Inflammatory macrophage treated with lipopolysaccharide for 1 hour (primary cell): ENCODE measurements at places on chromosomes 13 and 19.

DNA sequence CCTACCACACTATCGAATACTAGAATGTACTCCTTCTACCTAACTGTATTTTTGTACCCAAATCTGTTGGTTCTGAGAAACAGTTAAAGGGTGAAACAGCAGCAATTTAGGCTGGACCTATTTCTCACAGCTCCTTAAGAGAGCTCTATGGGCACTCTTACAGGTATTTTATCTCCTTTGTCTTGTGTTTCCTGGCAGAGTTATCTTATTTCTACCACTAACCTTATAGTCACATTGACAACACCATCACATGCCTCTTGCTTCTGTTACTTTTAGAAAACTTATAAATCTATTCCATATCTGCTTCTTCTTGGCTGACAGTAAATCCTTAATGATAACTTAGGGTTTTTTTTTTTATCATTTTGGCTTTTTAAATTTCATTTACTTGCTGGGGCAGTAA, 130.7 kb downstream of the MYO16 start:
- DNase-seq = no peak

DNA sequence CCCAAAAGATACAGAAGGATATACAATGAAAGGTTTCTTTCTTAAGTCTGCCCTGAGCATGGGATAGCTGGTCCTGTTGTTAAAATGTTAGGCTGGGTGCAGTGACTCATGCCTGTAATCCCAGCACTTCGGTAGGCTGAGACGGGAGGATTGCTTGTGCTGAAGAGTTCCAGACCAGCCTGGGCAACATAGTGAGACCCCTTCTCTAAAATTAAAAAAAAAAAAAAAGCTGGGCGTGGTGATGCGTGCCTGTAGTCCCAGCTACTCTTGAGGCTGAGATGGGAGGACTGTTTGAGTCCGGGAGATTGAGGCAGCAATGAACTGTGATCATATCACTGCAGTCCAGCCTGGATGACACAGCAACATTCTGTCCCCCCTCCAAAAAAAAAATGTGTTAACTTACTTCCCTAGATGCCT, 52.5 kb upstream of the SHKBP1 start:
- DNase-seq = no peak

- DNase-seq = peak; percentile 99
These were observed at the start of gene FBXW9 for GRCh38 chr19:12696366-12697335. Gene FBXW9, minus strand, starts transcription at chr19:12696631. Its CDS starts 50 bp downstream, at chr19:12696581.

DNA sequence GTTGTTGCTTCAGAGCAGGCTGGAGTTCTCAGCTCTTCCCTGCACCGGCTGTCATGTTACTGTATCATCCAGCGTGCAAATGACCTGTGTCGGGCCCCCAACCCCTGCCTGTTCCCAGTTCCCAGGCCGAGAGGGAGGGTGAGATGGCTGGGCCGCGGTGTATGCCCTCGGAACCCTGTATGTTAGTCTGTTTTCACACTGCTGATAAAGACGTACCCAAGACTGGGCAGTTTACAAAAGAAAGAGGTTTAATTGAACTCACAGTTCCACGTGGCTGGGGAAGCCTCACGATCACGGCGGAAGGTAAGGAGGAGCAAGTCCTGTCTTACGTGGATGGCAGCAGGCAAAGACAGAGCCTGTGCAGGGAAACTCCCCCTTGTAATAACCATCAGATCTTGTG, 10.9 kb downstream of the TMEM255B start:
- no peak for DNase-seq

DNA sequence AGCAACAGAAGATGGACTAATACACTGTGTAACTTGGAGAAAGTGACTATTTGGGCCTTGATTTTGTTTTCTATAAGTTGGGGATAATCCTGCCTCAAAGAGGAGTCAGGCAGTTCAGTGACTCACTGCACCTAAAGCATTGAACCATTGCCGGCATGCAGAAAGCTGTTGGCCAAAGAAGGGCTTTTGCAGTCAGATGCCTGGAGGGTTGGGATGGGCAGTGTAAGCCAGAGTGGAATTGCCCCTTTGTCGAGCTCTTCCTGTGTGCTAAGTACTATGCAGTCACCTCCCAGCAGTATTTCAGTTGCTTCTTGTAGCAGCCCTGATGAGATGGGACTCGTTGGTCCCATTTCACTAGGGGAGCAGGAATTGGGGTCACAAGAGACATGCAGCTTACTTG, 11.1 kb downstream of the ZNF473 start:
- no peak for DNase-seq

DNA sequence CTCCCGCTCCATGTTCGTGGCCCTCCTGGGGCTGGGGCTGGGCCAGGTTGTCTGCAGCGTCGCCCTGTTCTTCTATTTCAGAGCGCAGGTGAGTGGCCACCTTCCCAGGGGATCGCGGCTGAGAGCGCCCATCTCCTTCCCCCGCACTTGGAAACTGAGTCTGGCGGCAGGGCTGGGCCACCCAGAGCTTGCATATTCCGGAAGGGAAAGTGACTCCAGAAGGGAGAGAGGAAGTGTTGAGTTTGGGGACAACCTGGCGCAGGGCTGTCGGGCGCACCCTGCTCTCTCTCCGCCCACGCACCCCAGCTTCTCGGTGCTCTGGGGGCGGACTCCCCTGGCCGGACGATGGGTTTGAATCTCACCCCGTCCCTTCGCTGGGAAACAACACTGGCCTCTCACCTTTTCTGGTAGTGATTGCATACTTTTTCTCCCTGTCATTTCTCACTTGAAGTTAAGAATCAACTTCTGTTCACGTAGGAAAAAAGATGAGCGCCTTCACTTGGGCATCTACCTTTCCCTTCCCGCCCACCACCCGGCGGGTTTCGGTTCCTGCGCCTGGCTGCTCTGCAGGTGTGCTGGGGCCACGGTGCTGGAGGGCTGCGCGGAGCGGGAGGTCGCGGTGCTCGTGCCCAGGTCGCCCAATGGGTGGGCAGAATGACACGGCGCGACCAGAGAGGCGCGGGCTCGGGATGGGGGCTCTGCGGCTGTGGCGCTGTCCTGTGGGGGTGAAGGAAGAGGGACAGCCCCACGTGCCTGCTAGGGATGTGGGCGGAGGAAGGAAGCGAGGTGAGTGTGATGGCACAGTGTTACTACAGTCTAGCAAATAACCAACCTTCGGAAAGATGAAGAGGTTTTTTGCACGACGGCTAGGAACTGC, 721 bp downstream of the TNFSF11 start:
- DNase-seq = no peak

- DNase-seq = no peak
These were observed 437.5 kb downstream of the FGF9 start for GRCh38 chr13:22108283-22108942.

DNA sequence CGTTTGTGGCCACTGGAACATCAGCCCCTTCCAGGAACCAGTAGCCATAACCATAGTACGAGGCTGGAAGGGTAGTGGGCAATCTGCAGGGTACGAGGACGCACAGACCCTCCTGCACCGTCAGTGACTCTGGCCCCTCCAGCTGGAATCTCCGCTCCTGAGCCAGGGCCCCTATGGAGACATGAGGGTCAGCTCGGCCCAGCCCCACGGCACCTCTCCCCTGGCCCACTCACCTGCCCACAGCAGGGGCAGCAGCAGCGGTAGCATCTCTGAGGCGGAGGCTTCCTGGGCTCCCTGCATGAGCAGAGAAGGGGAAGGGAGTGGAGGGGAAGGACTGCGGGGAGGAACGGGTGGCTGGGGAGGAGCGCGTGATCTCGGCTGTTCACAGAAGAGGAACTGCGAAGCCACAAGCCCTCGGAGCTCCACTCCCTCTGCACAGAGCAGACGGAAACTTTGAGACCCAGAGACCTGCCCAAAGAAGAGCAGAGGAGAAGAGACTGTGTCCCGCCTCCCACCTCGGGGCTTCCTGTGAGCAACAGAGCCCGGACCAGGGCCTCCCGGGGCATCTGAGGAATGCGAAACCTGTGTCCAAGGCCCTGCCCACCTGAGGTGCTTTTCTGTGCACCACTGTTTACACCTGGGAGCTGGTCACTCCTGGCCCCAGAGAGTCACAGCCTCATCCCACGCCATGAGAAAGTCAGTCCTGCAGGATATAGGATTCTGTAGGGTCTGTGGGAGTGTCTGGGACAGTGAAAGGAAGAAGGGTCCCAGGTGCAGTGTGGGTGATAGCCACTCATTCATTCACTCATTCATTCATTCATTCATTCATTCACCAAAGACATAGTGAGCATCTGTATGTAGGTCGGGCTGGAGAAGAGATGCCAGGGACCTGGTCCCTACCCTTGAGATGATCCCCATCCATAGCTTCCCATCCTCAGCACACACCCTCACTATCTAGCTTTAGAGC, at the start of gene SIGLEC6:
Gene SIGLEC6 (minus strand): TSS at position 322 of the 967 bp plus-strand sequence. CDS start 22 bp downstream, at position 300.
- peak; percentile 80 for DNase-seq
